ENCODE measurements at places on chromosomes 3 and 15.

- DNase-seq = no peak
Measured at GRCh38 chr15:76107169-76107568, 47.4 kb downstream of the TMEM266 start.

GRCh38 chr3:134364061-134364935 lies 9.9 kb downstream of the AMOTL2 start:
- DNase-seq = peak; percentile 80

- DNase-seq = no peak
Measured at GRCh38 chr3:46888705-46889104, 11.2 kb downstream of the PTH1R start.

DNA sequence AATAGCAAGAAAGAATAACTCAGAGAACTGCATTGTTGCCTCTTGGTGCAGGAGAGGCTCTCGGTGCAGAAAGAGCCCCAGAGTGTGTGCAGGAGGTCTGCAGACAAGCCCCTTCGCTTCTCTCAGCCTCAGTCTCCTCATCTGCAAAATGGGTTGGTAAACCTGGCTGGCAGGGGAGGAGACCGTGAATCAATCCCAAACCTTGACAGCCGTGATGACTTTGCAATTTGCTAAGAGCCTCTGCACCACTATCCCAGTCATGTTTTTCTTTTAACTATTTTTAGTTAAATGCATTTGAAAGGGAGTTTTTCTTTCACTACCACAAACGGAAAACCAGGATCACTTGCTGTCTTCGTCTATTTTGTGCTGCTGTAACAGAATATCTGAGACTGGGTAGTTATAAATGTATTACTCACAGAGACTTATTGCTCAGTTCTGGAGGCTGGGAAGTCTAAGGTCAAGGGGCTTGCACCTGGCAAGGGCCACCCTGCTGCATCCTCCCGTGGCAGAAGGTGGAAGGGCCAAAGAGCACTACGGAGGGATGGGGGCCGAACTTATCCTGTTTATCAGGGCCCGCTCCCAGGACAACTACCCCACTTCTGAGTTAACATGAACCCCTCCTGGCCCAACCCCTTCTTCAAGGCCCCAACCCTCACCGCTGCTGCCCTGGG lies 14.2 kb upstream of the IQSEC1 start:
- DNase-seq = no peak

- DNase-seq = no peak
Measured at GRCh38 chr3:45535665-45536064, 58.9 kb upstream of the LIMD1 start.

GRCh38 chr15:74396146-74396438 lies 28.6 kb upstream of the CYP11A1 start:
- DNase-seq = no peak

DNA sequence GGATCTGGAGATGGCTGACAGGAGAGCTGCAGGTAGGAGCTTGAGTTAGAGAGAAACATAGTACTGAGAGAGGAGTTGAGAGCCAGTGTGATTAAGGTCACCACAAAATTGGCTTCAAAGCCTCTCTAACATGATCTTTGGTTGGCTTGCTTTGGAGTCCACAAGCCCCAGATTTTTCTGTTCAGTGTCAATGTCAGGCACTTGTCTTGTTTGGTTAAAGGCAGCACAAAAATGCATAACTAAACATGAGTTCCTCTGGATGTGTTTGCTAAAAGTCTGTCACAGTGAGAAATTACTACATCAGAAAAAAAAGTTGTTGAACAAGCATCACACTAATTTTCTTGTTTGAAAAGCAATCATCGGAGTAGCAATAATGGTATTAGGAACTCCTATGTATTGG lies 440.5 kb downstream of the NTRK3 start:
- DNase-seq = no peak

DNA sequence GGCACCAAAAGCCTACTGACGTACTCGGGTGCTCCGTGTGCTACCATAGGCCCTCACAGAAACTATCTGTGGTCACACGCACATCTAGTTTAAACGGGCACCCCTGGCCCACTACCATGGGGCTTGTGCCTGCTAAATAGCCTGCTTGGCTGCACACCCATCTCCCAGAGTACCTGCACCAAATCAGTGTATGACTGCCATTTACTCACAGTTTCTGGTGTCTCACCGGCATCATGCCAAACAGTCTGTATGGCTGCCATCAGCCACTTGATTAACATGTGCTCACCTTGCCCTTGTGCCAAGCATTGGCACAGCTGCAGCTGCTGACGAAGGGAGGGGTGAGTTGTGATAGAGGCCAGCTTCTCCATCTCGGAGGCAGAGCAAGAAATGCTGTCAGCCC lies 232.7 kb downstream of the IGSF11 start:
- no peak for DNase-seq

DNA sequence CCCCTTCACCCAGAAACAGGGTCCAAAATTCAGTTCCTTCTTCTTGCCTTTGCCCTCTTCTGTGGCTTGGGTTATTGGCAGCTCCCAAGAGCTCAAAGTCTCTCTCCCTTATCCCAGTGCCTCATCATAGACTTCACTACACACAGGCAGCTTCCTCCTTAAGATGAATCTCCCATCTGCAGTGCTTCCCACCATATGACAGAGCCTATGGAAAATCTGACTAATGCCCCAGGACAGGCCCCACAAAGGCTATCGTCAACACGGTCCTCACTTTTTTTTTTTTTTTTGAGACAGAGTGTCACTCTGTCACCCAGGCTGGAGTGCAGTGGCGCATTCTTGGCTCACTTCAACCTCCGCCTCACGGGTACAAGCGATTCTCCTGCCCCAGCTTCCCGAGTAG lies 194.1 kb downstream of the MEX3B start:
- DNase-seq = no peak

GRCh38 chr15:59168536-59168935 lies 38.1 kb upstream of the LDHAL6B start:
- no peak for DNase-seq

DNA sequence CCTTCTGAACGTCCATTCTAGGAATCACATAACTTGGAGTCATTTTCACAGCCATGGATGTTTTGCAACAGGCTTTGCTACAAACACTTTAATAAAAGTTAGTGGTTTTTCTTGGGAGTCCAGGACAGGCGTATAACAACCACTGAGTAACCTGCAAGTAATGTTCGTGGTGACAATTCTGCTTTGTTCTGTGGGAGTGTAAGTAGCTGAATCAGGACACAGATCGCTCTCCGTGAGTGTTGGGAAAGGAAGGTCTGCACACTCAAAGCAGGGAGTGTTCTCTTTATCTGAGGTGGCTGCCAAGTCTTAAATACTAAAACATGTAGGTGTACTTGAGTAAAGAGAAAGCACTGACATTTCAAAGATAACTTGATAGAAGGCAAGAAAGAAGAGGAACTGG lies 7.9 kb upstream of the BNC1 start:
- no peak for DNase-seq

GRCh38 chr3:40602778-40603385 lies 78.1 kb downstream of the ZNF621 start:
- DNase-seq = no peak

- no peak for DNase-seq
Measured at GRCh38 chr3:98797905-98798304, 34.8 kb downstream of the ST3GAL6 start.

GRCh38 chr3:160931474-160931873 lies 173.7 kb downstream of the B3GALNT1 start:
- DNase-seq = no peak

DNA sequence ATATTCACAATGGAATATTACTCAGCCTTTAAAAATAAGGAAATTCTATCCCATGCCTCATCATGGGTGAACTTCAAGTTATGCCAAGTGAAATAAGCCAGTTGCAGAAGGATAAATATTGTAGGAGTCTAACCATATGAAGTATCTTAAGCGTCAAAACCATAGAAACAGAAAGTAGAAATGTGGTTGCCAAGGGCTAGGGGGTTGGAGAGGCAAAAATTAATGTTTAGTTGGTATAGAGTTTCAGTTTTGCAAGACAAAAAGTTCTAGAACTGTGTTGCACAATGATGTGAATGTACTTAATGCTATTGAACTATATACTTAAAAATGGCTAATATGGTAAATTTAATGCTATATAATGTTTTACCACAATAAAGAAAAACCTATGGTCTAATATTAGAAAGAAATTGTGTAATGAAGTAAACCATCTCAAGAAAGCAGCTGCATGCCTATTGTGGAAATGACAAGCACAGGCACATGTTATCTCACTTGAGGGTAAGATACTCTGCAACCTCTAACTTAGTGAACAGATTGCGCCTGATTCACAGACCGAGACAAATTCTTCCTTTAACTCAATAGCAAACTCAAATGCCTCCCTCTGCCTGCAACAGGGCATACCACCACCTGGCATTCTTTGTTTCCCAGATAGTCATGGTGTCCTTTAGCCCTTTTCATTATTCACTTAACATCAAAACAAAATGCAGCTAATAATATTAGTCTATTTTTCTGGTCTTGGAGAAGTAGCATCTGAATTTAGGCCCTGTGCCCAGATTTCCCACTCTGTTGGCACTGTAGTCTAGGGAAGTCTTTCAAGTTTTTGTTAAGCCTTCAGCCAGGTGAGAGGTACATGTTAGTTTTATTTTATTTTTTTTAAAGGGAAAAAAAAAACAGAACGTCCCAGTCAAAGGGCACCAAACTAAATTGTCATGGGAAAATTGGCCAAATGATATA lies 80.2 kb upstream of the ACP3 start:
- no peak for DNase-seq

GRCh38 chr3:48993834-48994233 lies 3.8 kb downstream of the P4HTM start:
- no peak for DNase-seq

DNA sequence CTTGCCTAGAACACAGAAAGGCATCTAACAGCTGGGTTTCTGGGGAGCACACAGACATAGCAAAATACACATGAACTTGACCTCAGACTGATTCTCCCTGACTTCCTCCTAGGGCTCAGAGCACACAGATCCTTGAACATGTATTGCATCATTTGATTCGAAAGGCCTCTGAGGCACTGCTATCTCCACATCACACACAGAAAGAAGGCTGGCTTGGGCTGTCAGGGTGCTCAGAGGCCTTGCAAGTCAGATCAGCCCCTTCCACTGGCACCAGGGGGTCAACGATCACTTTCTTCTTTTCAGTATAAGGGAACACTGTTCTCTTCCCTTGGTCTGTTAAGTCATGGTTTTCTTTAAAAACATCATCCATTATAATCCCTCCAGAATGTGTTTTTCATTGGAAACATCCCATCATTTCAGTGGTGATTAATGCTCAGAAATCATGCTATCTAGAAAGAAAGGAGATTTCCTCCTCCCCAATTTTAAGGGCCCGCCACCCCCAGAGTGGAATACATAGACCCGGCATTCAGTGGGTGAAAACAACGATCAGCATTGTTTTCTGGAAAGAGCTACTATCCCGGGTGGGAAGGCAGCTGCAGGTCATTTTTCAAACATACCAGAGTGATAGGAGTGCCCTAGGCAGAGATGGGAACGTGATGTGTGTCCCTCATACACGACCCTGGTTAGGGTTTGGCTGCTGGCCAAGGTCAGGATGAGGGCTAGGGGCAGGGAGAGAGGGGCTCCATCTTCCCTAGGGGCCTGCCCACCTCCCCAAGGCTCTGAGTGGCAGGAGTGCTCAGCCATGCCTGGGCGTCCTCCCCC lies 253.3 kb upstream of the LYSMD4 start:
- DNase-seq = no peak

GRCh38 chr3:4889896-4890295 lies 89.3 kb upstream of the BHLHE40 start:
- DNase-seq = no peak

- DNase-seq = no peak
Measured at GRCh38 chr3:16793321-16793720, 91.4 kb upstream of the PLCL2 start.

- no peak for DNase-seq
Measured at GRCh38 chr3:139532976-139533375, 6.6 kb downstream of the RBP1 start.

GRCh38 chr15:67241132-67241855 lies 13.2 kb downstream of the AAGAB start:
- DNase-seq = no peak

- no peak for DNase-seq
Measured at GRCh38 chr3:43852066-43852465, 161.3 kb downstream of the ABHD5 start.
